ENCODE measurements at places on chromosomes 13 and 19.

GRCh38 chr13:21616205-21616866, 12.4 kb upstream of the MICU2 start:
- no peak for DNase-seq

- DNase-seq: peak; percentile 33
These were observed at the start of gene ADAMTSL5 for GRCh38 chr19:1512671-1513498. ADAMTSL5 (minus strand) TSS chr19:1513019; CDS start chr19:1510943, 2,076 bp downstream.

GRCh38 chr13:31053091-31053490, 108.6 kb downstream of the HSPH1 start:
- no peak for DNase-seq

- no peak for DNase-seq
These were observed 131.9 kb upstream of the FNDC3A start for GRCh38 chr13:48843630-48844380.

GRCh38 chr19:46697204-46697960, 19.5 kb downstream of the PRKD2 start:
- DNase-seq: no peak
